Globus pallidus (tissue), 1 donor: ENCODE measurements at places on chromosomes 3 and 15.

GRCh38 chr3:37519661-37520060 is 342.0 kb upstream of the CTDSPL start:
- peak; percentile 33 for DNase-seq

- DNase-seq = no peak
These were observed 9.2 kb downstream of the DAPK2 start for GRCh38 chr15:64037116-64037515.

- DNase-seq = no peak
These were observed 56.7 kb downstream of the PLS1 start for GRCh38 chr3:142652826-142653292.

- DNase-seq = no peak
These were observed 73.5 kb downstream of the EDEM1 start for GRCh38 chr3:5260992-5261501.

- DNase-seq = no peak
These were observed 410.8 kb downstream of the GAP43 start for GRCh38 chr3:116034086-116034485.

DNA sequence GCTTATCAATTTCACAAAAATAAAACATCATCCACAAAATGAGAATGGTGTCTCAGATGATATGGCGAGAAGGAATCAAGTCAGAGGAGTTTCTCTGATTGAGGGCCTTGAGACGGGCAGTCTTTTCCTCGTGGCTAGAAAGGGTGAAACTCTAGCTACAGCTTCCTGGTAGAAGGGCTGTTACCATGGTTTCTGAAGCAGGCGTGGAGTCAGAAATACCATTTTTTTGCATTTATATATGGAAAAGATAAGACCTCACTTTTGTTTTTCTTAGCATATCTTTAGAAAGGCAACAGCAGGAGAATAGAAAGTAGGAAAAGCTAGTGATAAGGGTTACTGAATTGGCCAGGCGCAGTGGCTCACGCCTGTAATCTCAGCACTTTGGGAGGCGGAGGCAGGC is 17.3 kb upstream of the SAMD7 start:
- DNase-seq = no peak

GRCh38 chr3:15303216-15303615 is 29.2 kb downstream of the SH3BP5 start:
- no peak for DNase-seq

DNA sequence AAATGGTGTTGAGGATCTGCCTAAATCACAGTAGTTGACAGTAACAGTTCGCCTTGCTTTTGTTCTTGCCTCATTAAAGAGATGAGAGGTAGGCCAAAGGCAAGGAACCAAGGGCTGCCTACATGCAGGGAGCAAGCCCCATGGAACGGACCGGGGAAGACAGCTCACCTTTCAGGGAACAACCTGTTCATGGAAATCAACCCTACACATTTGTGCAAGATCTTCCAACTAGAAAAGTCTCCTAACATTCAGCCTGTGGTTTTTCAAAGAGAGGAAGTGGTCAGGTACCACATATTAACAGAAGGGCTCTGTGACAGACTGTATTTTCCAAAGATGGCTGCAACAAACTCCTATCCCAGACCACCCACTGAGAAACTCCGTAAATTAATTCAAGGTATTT is 1031.8 kb upstream of the NR2F2 start:
- DNase-seq = no peak

DNA sequence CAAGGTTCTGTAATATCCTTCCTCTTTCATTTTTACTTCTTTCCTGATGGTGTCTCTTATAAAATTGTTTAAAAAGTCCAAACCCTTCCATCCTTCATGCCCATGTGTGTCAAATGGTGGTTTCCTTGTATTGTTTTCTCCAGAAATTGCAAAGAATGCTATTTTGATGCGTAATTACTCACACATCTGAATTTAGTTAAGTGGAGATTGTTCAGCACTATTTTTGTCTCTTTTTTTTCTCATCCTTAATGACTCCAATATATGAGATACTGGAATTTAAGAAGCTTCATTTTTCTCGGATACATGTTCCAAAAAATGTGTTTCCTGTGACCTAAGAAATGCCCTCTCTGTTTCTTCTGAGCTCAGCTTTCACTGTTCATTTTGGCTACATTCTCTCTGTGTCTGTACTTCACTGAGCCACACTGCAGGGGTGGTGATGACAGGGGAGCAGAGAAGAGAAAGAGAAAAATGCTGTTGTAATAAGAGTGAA is 799.8 kb downstream of the DIPK2A start:
- no peak for DNase-seq

GRCh38 chr3:42871592-42872196 is 4.0 kb downstream of the CYP8B1 start:
- no peak for DNase-seq

- DNase-seq = peak; percentile 24
These were observed 91.4 kb downstream of the NFKBIZ start for GRCh38 chr3:101940521-101941317.

- peak; percentile 98 for DNase-seq
These were observed 42.9 kb downstream of the IGSF11 start for GRCh38 chr3:118991775-118992174.

- no peak for DNase-seq
These were observed 198.1 kb downstream of the MBNL1 start for GRCh38 chr3:152466784-152467183.

GRCh38 chr3:129356756-129357425 is 71.5 kb downstream of the EFCAB12 start:
- no peak for DNase-seq

GRCh38 chr3:114872050-114872449 is 275.0 kb downstream of the ZBTB20 start:
- no peak for DNase-seq

- DNase-seq = no peak
These were observed 314.8 kb downstream of the PTPRG start for GRCh38 chr3:61875976-61876671.

DNA sequence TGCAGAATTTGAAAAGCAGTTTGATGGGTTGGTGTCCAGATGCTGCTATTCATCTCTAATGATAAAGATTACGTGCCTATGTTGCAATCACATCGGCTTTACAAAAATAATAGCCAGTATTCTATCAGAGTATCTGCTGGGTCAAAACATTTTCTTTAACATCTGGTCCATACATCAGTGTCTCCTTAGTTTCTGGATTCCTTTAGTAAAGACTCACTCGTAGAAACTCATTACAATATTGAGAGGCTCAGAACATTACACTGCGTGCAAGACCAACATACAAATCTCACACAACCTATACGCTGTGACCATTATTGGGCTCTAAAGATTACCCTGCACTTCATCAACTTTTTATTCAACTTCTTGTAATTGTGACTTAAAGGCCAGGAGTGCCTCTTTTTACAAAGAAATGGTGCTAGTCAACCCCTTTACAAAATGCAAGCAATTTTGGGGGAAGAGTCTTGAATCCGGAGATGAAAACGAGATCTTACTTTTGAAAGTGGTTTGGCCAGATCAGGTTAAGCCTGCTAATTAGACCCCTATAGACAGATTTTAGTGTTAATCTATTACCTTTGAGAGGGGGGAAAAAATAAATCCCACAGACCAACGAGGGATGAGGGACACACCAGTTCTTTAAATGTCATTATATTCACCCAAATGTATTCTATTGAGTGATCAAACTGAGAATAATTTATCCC is 2.9 kb downstream of the TRA2B start:
- DNase-seq = no peak

GRCh38 chr3:108662142-108662738 is 72.7 kb downstream of the DZIP3 start:
- peak; percentile 72 for DNase-seq

DNA sequence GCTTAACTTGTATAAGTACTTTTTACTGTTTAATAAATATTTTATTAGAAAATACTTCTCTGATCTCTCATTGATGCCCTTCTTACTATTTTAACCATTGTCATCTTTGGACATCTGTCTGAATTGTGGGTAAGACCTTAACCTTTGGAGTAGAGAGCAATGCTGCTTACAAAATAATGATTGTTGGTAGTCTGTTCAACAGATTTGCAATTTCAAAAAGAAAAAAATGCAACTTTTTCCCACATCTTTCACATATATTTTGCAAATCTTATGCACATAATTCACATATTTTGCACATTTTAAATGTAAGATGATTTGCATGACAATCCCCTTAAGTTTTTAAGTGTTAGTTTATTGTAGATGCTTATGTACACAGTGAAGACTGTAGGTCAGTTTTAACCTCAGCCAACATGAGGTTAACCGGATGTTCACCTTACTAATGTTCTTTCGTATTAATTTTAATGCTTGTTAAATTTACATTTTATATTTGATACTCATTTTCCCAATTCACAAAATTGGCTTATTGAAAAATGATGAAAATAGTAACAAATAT is 16.7 kb downstream of the C3orf38 start:
- no peak for DNase-seq

DNA sequence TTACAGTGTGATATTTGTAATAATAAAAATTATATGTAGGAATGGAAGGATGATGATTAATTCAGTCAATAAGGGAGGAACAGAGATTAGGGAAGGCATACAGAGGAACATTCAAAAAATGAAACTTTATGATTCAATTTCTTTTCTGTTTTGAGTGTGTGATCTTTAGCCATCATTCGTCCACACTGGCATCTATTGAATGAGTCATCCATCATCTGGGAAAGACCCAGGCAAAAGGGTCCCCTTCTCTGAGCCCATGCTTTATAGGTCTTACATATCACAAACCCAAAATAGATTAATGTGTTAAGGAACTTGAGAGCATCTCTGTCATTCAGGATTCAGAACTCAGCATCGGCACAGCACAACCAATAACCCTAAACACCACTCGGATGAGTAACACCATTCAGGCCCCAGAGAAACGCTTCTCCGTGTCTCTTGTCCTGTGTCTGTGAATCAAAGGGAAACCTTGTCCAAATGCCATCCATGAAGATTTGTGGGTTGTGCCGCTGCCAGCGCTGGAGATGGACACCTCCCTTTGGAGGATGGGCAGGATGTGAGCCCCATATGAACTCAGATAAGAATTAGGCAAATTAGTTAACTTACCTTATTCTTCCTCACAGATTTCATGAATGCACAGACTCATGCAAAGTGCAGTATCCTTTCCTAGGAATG is 21.7 kb upstream of the TPM1 start:
- DNase-seq = no peak

GRCh38 chr3:105559856-105560255 is 193.1 kb downstream of the ALCAM start:
- DNase-seq = no peak

DNA sequence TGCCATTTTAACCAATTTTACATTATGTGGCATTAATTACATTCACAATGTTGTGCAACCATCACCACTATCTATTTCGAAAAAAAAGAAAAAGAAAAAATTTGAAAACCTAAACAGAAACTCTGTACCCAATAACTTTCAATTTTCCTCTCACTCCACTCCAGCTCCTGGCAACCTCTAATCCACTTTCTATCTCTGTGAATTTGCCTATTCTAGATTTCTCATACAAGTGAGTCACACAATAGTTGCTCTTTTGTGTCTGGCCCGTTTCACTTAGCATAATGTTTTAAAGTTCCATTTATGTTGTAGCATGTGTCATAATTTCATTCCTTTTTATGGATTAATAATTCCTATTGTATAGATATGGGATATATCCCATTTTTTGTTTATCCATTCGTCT is 53.3 kb upstream of the TBC1D5 start:
- DNase-seq = no peak

DNA sequence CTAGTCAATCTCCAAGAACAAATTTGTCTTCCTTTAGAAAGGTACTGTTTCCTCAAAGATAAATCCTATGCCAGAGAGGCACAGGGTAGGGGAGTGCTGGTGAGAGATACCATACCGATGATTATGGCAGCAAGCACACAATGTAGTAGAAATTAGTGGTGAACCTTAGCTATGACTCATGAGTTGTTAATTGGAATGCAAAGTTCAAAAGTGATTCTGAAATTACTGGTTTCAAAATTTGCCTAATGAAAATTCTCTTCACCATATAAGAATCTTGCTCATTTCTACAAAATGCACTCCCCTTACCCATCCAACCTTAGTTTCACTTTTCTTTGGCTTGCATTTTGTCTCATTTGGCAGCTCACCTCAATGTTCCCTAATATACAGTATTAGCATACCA is 139.5 kb upstream of the SLC2A2 start:
- DNase-seq = no peak

- no peak for DNase-seq
These were observed 45.6 kb downstream of the CCDC12 start for GRCh38 chr3:46930945-46931403.

DNA sequence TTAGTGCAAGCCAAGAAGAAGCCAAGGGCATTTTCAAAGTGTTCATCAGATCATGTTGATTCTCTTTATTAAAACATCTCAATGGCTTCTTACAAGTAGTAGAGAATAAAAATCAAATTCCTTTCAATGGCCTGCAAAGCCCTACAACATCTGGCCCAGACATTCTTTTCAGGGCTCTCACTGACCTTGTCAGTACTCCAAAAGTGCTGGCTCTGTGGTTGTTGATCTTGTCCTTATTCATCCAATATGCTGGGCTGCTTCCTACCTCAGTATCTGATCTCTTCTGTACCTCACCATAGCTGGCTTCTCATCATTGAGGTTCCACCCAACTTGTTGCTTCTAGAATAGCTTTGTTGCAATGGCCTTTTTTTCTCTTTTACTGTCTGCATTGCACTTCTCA is 74.0 kb upstream of the SAMMSON start:
- no peak for DNase-seq

GRCh38 chr3:96756516-96756915 is 57.9 kb upstream of the EPHA6 start:
- no peak for DNase-seq

DNA sequence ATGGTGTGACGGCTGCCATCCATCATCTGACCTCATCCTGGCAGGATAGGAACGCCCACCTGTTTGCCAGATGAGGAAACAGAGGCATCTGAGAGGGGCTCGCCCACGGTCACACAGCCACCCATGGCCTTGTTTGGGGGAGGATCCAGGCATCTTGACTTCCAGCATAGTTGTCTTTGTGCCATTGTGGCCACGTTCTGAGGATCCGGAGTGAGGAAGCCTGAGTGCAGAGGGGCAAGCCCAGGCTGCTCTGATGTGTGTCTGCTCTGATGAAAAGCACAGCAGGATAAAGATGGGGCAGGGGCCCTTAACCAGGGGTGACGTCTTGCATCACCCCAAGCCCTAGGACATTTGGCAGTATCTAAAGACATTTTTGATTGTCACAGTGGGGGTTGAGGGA is 58.7 kb downstream of the FGD5 start:
- no peak for DNase-seq

GRCh38 chr3:44076221-44076829 is 165.4 kb upstream of the TOPAZ1 start:
- DNase-seq = no peak

- DNase-seq = no peak
These were observed 33.2 kb upstream of the TSPAN3 start for GRCh38 chr15:77104155-77104554.

DNA sequence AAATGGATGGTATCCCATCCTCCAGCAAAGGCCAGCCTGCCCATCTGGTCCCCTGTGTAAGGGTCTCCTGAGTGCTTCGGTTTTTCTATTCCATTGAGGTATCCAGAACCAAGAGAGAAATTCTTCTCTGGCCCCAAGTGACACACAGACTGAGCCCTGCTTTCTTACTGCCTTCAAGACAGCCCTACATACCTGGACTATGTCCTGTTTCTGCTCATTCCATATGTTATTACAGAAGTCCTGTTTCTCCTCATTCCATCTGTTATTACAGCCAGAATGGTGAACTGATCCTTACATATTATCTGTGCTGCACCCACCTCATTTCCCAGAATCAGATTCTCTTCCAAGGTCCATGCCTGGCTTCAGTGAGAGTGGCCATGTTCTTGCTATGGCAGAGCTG is 115.2 kb downstream of the DCLK3 start:
- no peak for DNase-seq
